ENCODE measurements at places on chromosomes 6 and 20.

DNA sequence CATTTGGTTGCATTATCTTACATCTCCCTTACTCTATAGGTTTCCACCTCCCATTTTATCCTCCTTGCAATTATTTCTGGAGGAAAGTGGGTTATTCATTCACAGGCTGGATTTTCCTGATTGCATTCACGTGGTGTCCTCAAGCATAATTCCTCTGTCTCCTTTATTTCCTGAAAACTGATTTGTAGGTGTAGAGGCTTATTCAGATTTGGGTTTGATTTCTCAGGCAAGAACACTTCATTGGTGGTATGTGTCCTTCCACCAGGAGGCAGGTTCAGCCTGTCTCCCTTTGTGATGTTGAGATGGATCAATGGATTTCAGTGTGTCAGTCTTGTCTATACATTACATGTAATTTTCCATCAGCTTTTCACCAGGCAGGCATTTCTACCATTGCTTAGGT lies 17.3 kb downstream of the DNPH1 start:
- DNase-seq: no peak

GRCh38 chr6:168193816-168194721 lies 115.1 kb upstream of the FRMD1 start:
- peak; percentile 75 for DNase-seq

GRCh38 chr6:20853828-20854227 lies 319.6 kb downstream of the CDKAL1 start:
- DNase-seq: no peak

GRCh38 chr20:5751856-5752255 lies 1.7 kb downstream of the SHLD1 start:
- no peak for DNase-seq

DNA sequence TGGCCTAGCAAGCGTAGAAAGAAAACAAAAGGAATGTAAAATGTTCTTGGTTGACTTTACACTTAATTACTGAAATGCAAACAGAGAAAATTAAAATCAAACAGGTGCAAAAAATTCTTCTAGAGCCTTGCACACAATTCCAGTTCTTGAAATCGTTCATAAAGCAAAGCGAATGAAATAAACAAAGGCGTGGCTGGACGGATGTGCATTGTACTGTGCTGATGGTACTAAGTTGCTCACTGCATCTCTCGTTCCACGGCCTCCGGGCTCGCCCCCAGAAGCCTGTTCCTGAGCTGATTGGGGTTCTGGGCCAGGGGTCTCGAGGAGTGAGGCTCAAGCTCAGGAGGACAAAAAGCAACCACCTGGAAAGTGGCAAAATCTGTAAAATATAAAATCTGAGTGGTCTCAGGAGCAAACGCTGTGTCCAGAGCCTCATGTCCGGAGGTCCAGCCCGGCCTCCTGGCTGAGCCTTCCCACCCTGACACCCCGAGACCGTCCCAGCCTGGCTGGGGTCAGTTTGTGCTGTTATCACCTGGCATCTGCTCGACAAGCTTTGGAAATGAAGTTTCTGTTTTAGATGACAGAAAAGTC lies 71.3 kb downstream of the TTLL2 start:
- DNase-seq: no peak

DNA sequence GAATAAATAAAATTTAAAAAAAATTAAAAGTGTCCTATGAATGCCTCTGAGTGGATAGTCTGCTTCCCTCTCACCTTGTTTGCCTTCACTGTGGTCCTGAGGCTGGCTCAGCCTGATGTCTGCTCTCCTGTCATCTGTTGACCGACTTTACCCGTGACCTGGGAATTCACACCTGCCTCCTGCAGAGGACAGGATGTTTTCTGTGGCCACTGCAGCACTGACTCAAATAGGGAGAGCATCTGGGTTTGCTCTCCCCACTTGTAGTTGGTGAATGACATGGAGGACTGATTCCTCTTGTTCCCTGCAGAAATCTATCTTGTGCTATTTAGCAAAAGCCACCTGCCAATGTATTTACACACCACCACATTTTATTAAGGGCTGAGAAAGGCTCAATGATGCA lies 52.4 kb upstream of the ERVFRD-1 start:
- DNase-seq: no peak

- DNase-seq: peak; percentile 95
Observed at GRCh38 chr20:34215711-34216381, 25.4 kb upstream of the ASIP start.
